ENCODE measurements at places on chromosomes 4 and X.

DNA sequence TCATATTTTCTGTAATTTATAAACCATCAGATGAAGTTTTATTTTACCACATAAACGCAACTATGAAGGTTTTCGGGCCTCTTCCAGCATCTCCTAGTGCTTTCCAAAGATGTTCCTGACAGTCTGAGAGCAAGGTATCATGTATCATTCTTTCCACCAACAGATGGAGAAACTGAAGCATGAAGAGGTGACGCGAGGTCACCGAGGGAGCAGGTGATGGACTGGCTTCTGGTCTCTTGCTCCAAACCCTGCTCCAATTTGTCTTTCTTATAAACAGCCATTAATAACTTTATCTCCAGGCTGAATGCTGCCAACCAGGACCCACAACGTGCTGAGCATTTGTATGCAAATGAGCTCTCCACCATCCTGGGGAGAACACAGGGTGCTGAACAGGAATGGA lies 86.3 kb upstream of the MAML3 start:
- DNase-seq: peak; percentile 41

GRCh38 chr4:180059216-180059881 lies 2183.9 kb upstream of the TENM3 start:
- peak; percentile 58 for DNase-seq

- DNase-seq: no peak
Observed at GRCh38 chr4:148265627-148266026, 176.6 kb downstream of the NR3C2 start.

- no peak for DNase-seq
Observed at GRCh38 chr4:136383082-136383481, 1149.2 kb downstream of the PCDH18 start.

- DNase-seq: no peak
Observed at GRCh38 chr4:41202820-41203568, 11.3 kb downstream of the APBB2 start.

DNA sequence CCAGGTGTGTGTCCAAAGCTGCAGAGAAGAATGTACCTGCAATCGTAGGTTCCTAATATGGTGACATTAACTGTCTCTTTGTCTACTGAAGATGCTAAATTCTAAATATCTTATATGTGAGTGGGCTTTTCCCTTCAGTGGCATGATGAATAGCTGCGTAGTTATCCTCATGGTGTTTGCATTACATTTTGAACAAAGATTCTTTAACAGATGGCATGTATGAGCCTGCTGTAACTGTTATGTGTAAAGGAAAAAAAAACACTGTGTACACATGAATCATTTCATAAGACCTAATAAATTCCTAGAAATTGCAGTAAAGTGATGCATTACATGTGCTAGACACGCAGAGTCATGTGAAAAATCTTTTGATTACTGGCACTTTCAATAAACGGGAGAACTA lies 288.0 kb downstream of the SH2D1A start:
- DNase-seq: no peak

DNA sequence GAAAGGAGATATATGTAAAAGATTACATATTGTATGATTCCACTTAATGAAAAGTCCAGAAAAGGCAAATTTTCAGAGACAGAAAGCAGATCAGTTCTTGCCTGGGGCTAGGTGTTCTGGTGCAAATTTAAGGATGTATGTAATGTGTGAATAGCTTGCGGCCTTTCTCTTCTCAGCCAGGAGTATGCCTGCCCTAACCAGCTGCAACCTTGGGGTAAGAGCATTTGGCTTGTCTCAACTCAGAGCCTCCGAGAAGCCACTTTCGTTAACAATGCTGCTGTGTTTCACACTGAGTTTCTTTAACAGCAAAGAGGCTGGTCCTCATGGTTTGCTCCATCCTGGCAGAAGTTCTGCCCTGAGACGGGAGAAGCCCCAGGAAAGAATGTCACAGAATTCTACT lies 102.7 kb downstream of the SPCS3 start:
- DNase-seq: no peak

DNA sequence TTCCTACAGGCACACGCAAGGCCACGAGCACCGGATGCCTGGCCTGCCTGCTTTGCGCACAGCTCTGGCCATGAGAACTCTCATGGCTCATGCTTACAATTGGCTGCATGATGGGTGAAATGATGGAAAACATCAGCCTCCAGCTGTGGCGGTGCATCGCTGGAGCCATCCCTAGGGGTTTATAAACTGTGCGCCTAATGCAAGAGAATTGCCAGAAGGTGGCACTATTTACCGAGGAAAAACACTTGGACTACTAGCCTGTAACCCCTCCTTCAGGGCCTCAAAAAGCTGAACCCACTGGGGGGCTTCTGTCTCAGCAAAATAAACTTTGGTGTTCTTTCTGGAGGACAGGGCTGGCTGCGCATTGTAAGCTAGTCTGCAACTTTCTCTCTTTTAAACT lies 51.9 kb downstream of the PHKA2 start:
- no peak for DNase-seq

GRCh38 chrX:22147942-22148341 lies 115.8 kb downstream of the PHEX start:
- no peak for DNase-seq

DNA sequence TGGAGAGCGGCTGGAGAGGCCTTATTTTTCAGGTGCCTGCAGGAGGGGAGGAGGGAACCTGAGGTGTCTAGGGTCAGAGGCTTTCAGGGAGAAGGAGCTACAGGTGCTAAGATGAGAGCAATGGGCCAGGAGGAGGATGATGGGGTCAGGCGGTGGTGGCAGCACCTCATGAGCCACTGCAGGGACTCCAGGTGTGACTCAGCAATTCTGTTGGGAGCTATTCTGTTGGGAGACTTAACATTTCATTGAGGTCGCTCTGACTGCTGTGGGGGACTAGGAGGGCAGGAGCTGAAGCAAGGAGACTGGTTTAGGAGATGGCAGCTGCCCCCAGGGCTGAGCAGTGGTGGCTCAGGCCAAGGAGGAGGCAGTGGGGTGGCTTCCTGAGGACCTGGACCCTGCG lies 65.0 kb downstream of the CLDN34 start:
- no peak for DNase-seq

GRCh38 chr4:186765138-186765537 lies 41.5 kb upstream of the FAT1 start:
- no peak for DNase-seq

DNA sequence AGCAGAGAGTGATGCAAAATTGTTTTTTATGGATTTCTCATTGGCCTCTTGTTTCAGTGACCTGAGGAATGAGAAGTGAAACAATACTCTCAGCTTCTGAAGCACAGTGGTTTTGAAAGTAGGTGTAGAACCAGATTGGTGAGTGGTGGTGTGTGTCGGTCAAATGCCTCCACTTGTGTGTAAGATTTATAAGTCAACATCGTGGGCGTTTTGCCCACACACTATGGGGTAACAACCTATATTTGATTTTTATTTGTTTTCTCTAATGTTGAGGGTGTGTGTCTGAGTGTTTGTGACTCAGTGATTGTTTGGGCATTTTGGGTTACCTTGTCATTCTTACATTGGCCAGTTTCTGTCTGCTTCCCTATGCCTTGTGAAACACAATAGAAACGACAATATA lies 23.3 kb downstream of the ADGRL3 start:
- DNase-seq: no peak

DNA sequence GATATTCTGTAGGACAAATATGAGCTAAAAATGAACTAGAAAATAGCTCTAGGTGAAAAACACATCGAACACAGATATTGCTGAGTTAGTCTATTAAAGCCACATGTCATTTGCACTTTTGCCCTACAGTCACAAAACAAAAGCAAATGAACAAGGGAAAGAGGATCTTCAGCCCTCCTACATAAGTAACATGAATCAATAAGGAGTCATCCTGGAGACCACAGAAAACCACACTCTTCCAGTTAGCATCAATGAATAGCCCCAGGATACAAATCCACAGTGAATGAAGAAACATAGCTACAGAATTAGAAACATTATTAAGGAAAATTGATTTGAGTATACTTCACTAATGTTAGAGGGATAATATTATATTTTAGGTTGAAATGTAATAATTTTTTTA lies 311.4 kb downstream of the MAPK10 start:
- DNase-seq: no peak

GRCh38 chrX:40331353-40331752 lies 233.6 kb upstream of the BCOR start:
- no peak for DNase-seq

DNA sequence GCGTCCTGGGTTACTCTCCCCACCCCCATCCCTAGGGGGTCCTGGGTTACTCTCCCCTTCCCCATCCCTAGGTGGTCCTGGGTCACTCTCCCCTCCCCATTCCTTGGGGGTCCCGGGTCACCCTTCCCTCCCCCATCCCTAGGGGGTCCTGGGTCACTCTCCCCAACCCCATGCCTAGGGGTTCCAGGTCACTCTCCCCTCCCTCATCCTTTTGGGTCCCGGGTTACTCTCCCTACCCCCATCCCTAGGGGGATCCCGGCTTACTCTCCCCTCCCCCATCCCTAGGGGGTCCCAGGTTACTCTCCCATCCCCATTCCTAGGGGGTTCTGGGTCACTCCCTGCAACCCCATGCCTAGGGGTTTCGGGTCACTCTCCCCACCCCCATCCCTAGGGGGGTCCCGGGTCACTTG lies 1.5 kb downstream of the ASMTL start:
- no peak for DNase-seq

DNA sequence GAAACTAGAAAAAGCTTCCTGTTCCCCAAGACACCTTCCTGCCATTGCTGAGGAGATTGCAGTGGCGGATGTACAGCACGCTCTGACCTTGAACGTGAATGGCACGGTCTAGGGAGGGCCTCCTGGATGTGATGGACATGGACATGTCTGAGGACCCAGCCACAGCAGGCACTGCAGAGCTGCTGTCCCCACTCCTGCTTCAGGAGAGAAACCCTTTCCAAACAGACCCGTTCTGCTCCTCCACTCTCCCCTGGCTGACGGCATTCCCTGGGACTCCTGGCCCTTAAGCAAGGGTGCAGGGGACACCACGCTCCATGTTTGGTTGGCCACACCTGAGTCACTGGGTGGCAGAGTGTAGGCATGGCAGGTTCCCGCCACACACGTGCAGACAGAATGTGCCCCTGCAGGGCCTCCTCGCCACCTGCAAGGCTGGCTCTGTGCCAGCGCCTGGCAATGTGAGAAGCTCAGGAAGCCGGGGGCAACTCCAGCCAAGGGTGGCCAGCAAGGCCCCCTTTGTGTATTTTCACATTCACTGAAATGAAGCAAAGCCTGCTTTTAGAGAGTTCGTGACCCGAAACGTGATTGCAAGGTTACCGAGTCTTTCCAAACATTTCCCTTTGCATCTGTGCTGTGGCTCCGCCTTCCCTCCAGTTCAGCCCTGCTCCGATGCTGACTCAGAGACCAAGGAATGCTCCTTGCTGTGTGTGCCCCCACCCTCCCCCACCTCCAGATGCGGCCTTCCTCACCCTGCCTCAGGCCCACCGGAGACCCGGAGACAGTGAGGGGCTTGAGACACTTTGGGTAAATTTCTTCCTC lies 46.1 kb downstream of the HTRA3 start:
- peak; percentile 85 for DNase-seq

DNA sequence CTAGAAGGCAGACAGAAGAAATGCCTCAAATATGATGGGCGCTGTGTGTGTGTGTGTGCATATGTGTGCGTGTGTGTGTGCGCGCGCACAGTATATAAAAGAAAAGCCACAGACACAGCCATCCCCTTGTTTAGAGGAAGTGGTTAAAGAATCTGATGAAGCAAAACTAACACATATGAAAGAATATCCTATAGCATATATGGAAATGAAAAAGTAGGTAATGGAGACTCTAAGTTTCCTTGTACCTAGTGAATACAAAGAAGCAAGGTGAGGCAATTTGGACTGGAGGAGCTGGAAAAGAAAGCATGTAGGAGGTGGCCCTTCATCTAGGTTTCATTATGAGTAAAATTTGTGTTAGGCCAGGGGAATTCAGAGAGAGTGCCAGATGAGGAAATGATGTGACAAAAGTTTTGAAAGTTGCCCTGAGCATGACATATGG lies 58.6 kb upstream of the MCF2 start:
- no peak for DNase-seq

DNA sequence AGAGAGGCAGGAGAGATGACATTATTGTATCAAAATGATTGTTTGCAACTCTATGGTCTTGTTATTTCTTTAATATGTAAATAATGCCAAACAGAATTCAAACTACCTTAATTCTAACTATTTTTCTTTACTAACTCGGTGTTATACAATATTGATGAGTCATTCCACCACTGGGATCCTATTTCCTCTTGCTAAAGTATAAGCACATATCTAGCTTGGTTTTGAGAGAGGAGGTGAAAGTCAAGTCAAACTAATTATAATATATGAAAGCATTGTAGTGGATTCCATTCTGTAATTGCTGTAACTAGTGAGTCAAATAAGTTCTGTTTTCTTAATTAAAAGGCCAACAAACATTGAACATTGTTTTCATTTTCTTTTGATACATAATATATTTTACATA lies 837.6 kb downstream of the PDHA2 start:
- DNase-seq: no peak

DNA sequence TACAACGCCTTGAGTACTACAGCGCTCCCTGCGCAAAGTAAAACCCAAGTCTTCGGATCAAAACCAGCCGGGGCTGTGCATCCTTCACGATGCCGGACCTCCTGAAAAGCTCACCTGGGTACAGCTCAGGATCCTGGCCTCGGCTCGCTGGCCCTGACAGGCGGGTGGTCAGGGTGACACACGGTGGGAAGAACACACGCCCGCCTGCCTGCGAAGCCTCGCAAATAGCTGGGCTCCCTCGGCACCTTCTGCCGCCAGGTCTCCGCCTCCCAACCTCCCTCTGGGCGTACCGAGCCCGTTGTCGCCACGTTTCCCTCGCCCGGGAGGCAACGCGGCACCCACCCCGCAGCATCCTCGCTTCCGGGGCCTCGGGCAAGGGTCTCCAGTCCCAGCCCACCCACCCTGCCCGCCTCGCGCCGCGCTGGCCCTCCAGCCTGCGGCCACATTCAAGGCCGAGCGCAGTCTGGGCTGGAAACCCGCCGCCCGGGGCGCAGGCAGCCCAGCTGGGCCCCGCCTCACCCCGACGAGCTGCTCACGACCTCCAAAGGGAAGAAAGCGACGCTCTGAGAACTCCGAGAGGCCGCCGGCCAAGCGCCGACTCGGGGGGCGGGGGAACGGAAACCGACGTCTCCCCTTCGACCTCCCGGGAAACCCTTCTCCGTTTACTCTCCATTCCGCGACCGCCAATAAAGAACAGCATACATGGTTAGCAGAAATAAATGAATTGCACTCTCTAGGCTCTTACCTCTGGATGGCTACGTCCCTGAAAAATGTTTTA lies 511 bp downstream of the PPM1K start:
- DNase-seq: peak; percentile 59

DNA sequence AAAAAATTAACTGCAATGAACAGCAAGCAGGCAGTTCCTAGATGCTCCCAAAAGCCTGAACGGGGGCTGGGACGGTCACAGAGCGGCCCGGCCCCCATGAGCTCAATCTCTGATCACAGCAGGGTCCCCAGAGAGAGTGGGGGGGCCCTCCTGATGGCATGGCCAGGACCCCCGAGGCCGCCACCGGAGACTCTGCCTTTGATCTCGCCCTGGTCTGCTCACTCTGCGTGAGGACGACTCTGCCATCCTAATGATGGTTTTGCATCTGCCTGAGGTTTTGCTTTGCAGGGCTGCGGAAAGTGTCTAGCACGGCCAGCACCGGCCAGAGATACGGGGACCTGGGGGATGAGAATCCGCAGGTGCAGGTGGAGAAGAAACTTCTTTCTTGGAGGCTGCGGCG lies 103.8 kb downstream of the SHOX start:
- no peak for DNase-seq

Data from NCI-H2081 (cell line).